Fibroblast of skin of abdomen (primary cell): ENCODE measurements at places on chromosomes 7 and 10.

GRCh38 chr10:109976681-109977080, 31.1 kb upstream of the ADD3 start:
- DNase-seq: no peak

DNA sequence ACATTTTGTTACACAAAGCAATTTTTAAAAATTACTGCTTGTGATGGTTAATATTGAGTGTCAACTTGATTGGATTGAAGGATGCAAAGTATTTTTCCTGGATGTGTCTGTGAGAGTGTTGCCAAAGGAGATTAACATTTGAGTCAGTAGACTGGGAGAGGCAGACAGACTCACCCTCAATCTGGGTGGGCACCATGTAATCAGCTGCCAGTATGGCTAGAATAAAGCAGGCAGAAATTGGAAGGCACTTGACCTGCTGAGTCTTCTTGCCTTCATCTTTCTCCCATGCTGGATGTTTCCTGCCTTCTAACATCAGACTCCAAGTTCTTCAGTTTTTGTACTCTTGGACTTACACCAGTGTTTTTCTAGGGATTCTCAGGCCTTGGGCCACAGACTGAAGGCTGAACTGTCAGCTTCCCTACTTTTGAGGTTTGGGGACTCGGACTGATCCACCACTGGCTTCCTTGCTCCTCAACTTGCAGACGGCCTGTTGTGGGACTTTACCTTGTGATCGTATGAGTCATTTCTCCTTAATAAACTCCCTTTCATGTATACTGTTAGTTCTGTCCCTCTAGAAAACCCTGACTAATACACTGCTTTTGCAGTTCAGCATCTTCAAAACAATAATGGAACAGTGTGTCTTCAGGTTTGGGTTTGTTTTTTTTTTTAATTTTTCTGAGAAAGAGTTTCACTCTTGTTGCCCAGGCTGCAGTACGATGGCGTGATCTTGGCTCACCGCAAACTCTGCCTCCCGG, 244.1 kb upstream of the SEMA3C start:
- DNase-seq: no peak

DNA sequence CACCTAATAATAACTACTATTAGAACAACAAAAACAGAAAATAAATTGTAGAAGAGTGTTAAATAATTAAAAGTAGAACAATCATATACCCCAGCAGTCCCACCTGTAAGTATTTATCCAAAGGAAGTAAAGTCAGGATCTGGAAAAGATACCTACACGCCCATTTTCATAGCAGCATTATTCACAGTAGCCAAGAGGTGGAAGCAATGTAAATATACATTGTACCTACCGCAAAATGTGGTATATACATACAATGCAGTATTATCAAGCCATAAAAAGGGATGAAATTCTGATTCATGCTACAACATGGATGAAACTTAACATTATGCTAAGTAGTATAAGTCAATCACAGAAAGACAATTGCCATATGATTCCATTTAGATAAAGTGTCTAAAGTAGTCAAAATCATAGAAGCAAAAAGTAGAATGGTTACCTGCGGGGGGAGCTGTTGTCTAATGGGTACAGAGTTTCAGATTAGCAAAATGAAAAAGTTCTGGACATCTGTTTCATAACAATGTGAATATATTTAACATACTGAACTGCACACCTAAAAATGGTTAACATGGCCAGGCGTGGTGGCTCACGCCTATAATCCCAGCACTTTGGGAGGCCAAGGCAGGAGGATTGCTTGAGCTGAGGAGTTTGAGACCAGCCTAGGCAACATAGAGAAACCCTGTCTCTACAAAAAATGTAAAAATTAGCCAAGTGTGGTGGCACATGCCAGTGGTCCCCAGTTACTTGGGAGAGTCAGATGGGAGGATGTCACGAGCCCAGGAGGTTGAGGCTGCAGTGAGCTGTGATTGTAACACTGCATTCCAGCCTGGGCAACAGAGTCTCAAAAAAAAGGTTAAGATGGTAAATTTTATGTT, 6.0 kb upstream of the TMED4 start:
- DNase-seq: peak; percentile 58

DNA sequence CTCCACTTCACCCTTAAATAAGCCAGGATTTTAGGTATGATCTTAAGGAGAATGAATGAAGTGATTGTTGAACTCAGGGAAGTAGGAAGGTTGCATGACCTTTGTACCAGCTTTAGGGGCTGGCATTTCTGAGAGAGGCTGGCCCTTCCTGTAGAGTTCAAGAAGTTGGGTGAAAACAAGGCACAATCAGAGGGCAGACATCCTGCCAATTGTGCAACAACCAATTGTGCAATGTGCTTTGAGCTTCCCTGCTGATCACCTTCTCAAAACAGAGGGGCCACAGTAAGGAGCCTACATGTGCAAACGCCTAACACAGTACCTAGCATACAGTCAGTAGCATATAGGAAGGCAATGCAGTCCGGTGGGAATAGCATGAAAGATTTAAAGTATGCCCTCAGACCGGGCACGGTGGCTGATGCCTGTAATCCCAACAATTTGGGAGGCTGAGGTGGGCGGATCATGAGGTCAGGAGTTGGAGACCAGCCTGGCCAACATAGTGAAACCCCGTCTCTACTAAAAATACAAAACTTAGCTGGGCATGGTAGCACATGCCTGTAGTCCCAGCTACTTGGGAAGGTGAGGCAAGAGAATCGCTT, 5.4 kb downstream of the CPVL start:
- DNase-seq: no peak

DNA sequence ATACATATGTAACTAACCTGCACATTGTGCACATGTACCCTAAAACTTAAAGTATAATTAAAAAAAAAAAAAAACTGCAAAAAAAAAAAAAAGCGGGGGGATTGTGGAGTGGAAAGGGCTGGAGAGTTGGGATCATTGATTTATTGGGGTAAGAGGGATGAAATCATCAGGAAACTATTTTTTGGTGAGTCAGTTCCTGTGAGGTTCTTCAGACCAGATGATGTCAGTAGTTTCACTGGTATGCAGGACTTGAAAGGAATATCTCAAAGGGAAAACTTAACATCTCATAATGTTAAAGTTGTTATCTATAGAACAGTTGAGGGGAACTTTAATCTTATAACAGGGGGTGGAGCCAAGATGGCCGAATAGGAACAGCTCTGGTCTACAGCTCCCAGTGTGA, 32.6 kb upstream of the TECTB start:
- DNase-seq: peak; percentile 77

GRCh38 chr7:106128836-106129235, 16.7 kb upstream of the SYPL1 start:
- peak; percentile 43 for DNase-seq

- no peak for DNase-seq
Observed at GRCh38 chr7:127690806-127691205, 38.8 kb downstream of the SND1 start.

DNA sequence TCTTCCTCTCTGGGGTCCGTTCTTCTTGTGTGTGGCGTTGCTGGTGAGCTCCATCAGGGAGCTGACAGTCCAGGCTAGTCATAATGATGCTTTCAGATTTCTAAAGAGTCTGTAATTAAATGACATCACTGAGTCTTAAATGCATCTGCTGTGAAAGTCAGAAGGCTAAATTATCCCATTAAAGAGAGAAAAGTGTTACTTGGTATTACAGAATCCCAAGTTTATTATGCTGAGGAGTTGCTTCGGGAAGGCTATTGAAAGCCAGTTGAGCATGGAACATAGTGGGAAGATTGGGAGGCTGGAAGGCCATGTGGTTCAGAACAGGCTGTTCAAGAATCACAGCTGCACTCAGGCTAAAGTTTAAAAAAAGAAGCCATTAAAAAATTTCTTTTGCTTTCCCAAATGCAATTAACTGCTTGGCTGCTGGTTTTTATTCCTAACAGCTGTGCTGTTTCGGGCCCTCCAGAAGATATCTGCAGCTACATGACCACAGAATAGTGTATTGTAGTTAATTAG, 342.6 kb upstream of the LRGUK start:
- no peak for DNase-seq

- no peak for DNase-seq
Observed at GRCh38 chr10:78295242-78295641, 261.6 kb downstream of the RPS24 start.

GRCh38 chr10:6774406-6774805, 194.3 kb upstream of the PRKCQ start:
- peak; percentile 25 for DNase-seq

DNA sequence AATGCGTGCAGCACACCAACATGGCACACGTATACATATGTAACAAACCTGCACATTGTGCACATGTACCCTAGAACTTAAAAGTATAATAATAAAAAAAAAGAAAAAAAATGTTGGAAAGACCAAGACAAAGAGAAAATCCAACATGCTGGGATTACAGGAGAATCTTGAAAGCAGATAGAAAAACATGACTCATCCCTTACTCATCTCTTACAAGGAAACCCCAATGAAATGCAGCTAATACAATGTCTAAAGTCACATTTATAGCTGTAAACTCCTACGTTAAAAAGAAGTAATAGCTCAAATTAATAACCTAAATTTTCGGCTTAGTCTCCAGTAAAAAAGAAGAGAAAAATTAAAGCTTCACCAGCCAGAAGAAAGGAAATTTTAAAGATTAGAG, 47.5 kb upstream of the DGKB start:
- peak; percentile 2 for DNase-seq

DNA sequence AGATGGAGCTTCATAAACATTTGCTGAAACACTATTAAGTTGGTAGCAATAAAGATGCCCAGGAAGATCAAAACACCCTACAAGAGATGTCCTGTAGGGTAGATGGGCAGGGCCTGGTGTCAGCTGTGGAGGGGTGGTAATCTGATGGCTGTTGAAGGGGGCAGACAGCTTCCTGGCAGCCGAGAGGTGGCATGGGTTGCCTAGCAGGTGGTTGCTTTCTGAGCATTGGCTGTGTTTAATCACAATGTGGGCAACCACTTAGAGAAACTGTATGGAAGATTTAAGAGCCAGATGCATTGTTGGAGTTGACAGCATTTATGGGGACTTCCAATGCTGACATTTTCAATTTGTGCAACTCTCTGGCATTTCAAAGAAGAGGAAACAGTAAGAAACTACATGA, 79.9 kb upstream of the SLC26A5 start:
- DNase-seq: no peak

- DNase-seq: no peak
Observed at GRCh38 chr7:120334475-120334874, 61.5 kb downstream of the KCND2 start.

DNA sequence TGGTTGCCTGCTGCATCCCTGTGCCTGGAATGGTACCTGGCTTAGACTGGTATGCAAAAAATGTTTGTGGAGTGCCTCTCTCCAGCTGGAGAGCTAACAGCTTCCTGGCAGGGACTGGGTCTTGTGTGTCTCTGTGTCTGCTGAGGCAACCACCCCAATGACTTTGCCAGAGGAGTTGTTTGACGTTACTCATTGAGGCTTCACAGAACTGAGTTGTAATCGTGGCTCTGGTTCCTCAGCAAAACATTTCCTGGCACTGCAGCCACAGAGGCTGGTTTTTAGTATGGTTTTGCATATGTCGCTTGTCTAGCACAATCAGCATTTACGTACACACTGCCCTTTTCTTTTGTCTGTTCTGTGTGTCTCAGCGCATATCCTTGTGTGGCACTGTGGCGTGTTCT, 7.5 kb downstream of the ZNF282 start:
- DNase-seq: no peak
